Stimulated activated CD8-positive, alpha-beta memory T cell treated with anti-CD3 and anti-CD28 coated beads, Interleukin-7, amount 100 ng/mL, for 1 hour (primary cell): ENCODE measurements at places on chromosomes 6 and 20.

GRCh38 chr20:16317445-16318362 lies 255.5 kb downstream of the KIF16B start:
- no peak for DNase-seq

DNA sequence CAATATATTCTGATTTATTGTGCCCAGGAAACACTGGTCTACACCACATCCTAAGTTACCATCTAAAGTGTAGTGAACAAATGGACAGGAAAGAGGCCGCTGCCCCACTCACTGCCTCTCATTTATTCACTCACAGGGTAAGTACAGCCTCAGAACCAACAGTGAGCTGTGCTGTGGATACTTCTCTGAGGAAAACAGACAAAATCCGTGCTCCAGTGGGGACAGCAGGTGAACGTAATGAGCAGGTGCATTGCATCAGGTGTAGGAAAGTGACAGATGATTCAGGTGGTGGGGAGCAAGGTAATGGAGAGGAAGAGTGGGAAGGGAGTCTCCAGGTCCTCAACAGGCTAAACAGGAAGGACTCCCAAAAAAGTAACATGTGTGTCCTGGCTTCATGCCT lies 8.4 kb upstream of the ULBP2 start:
- DNase-seq: no peak

DNA sequence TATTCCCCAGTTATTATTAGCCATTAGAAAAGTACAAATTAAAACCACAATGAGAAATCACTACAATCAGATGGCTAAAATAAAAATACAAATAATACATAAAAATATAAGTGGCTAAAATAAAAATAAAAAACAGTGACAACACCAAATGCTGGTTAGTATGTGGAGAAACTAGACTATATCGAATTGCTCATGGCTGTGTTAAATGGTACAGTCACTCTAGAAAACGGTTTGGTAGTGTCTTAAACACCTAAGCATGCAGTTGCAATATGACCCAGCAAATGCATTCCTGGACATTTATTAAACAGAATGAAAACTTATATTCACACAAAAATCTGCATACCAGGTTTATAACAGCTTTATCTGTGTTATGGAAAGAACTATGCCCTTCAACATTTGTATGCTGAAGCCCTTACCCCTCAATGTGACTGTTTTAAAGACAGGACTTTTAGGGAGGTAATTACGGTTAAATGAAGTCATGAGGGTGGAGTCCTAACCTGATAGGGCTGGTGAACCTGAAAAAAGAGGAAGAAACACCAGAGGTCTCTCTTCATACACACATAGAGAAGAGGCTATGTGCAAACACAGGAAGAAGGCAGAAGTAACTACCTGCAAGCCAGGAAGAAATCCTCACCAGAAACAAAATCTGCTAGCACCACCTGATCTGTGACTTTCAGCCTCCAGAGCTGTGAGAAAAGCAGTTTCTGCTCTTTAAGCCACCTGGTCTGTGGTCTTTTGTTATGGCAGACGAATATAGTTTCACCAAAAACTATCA lies 84.9 kb downstream of the ASCC3 start:
- no peak for DNase-seq

- no peak for DNase-seq
Observed at GRCh38 chr6:57190140-57190539, 18.0 kb downstream of the BAG2 start.

DNA sequence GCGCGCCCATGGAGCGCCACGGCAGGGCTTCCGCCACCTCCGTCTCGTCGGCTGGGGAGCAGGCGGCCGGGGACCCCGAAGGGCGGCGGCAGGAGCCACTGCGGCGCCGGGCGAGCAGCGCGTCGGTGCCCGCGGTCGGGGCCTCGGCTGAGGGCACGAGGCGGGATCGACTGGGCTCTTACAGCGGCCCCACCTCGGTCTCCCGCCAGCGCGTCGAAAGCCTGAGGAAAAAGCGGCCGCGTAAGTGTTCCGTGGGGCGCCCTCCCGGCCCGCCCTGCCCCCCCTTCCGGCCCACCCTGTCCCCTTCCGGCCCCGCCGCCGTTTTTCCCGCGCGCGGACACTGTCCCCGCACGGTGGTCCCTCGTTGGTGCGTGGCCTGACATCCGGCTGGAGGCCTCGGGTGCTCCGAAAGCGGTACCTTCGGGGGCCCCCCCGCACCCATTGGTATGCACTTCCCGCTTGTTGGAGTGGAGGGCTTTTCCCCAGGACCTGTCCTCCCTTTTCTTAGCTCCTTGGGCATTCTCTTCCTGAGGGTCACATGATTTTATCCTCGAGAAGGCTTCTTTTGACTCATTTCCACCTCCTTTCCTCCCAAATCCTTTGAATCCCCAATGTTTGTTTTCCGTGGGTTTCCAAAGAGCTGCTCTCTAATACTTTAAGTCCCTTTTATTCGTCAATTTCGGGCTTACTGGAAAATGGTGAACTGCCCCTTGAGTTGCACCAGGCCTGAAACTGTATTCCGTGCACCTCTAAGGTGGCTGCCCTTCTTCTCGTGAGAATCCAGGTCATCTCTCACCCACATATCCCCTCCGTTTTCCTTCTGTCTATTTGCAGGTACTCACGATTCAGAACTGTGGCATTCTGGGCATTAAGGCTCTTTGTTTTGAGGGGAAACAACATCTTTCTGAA lies 556 bp downstream of the PANK2 start:
- DNase-seq: no peak

DNA sequence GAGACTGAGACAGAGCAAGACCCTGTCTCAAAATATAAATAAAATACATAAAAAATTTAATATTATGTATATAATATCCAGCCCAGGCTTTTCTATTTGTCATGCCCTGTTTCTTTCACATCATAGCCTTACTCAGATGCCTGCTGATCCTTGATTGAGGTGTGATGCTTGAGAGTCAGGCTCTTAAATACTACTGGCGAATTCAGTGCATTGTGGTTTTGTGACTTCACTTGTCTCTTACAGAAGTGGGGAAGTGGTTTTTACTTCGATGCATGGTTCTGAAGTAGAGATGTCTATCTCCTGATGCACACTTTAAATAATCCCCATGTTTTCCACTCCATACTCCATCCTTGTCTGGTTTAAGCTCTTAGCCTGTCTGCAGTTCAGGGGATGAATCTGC lies 29.1 kb downstream of the ASXL1 start:
- DNase-seq: no peak

DNA sequence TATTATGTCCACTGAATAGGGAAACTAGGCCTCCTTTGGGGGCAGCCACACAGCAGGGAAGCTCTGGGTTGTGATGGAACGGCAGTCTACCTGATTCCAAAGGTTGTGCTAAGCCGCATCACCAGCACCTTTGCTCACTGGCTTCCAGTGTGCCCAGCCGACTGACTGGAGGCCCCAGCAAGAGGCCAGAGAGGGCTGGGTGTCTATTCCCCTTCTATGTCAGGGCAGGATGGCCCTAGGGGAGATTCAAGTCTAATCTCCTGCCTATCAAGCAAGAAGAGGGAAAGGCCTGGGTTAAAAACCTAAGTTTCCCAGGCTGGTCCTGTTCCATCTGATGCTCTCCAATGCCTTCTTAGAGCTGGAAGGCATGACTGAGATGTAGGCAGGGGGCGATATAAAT lies 53.6 kb downstream of the JPH2 start:
- DNase-seq: no peak

GRCh38 chr20:59819496-59820203 lies 113.8 kb downstream of the SYCP2 start:
- no peak for DNase-seq

- no peak for DNase-seq
Observed at GRCh38 chr20:23637282-23638221, at the start of gene CST3. CST3 (minus strand) TSS chr20:23637955; CDS start chr20:23637862, 93 bp downstream.

- no peak for DNase-seq
Observed at GRCh38 chr6:25233226-25233625, 45.9 kb upstream of the CARMIL1 start.

DNA sequence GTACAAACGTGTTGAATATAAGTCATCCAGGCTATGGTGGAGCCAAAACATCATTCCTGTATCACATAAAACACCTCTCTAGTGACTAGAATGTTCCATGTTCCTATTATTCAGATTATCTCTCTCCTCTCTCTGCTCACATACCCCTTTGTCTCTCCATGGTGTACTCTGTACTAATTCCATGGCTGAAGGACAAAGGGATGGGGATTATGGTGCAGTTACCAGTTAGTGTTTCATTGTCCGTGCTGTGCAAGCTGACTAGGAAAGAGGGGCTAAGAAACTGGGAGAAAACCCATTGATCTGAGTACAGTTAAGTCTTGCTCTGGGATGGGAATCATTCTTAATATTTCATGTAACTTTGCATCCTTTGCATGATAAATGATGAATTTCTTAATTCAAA lies 397.4 kb upstream of the NOX3 start:
- no peak for DNase-seq
